Activated T-helper 1 cell treated with anti-CD3 and anti-CD28 coated beads, Interleukin-12 subunit alpha, Interleukin-12 subunit beta, Interleukin-2, Interleukin-4 antibody, amounts not matched to agents 30 ng/mL and 10 ng/mL and 1 ng/mL, durations not matched to agents 14 hours and 24 hours and 36 hours (primary cell): ENCODE measurements at places on chromosomes 12 and 14.

GRCh38 chr14:85316701-85317410 is 213.1 kb upstream of the FLRT2 start:
- H3K4me3 ChIP-seq: no peak overlapping the region
- H3K27me3 ChIP-seq: no peaks in the 10 kb centered on the region
- no peak overlapping the region for H3K27ac ChIP-seq
- H3K4me1 ChIP-seq: no peaks in the 10 kb centered on the region
- no peak for DNase-seq
- no peaks in the 10 kb centered on the region for H3K36me3 ChIP-seq

DNA sequence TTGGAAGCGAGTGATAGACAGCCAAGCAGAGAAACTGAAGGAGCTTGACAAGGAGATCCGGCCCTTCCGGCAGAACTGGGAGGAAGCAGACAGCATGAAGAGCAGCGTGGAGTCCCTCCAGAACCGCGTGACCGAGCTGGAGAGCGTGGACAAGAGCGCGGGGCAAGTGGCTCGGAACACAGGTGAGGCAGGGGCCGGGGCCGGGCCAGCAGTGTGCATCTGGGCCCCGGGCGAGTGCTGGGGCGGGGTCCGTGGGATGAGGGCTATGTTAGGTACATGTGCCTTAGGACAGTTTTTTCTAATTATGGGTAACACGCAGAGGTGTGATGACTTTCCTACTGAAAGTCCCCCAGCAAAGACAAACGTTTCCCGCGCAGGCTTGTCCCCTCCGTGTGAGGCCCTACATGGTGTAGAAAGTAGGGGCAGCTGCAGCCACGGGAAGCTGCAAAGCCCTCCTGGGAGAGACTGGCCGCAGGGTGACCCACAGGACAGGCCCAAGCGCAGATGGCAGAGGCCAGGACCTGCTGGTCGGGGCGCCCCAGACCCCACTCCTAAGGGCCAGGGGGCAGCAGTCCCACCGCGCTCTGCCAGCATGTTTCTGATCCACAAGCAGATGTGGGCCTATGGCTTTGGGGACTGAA is 19.1 kb upstream of the AMN start:
- H3K27ac ChIP-seq: peak overlapping the region; percentile 21
- H3K4me3 ChIP-seq: no peak overlapping the region
- no peaks in the 10 kb centered on the region for H3K27me3 ChIP-seq
- peaks cover 15% of the 10 kb centered on the region for H3K4me1 ChIP-seq

GRCh38 chr12:25694072-25694471 is 141.0 kb upstream of the LMNTD1 start:
- no peak for DNase-seq
- no peak overlapping the region for H3K27ac ChIP-seq
- H3K27me3 ChIP-seq: peaks cover 2% of the 10 kb centered on the region
- H3K4me1 ChIP-seq: no peaks in the 10 kb centered on the region
- H3K36me3 ChIP-seq: no peaks in the 10 kb centered on the region
- no peak overlapping the region for H3K4me3 ChIP-seq

DNA sequence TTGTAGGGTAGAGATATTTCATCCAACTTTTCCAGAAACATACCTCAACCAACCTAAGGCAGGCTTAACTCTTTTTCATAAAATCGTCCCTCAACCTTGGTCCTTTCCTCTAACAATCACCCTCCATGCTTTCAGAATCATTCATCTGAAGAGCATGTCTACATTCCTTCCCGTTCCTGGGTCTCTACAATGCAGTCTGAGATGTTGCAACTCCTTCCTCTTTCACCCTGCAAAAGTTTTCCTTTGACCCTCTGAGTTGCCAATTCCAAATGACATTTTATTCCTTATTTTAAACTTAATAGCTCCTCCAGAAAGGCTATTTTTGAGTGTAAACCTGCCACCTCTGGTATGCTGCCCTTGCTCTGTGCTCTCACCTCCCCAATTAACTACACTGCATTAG is 16.7 kb downstream of the SLC7A7 start:
- no peak for DNase-seq
- peaks cover 16% of the 10 kb centered on the region for H3K27me3 ChIP-seq
- no peak overlapping the region for H3K27ac ChIP-seq
- no peaks in the 10 kb centered on the region for H3K36me3 ChIP-seq
- no peaks in the 10 kb centered on the region for H3K4me1 ChIP-seq

GRCh38 chr12:13686260-13686659 is 295.1 kb downstream of the GRIN2B start:
- no peak for DNase-seq
- H3K36me3 ChIP-seq: no peaks in the 10 kb centered on the region
- H3K4me3 ChIP-seq: no peak overlapping the region
- peaks cover 8% of the 10 kb centered on the region for H3K27me3 ChIP-seq
- H3K27ac ChIP-seq: no peak overlapping the region
- H3K4me1 ChIP-seq: no peaks in the 10 kb centered on the region

DNA sequence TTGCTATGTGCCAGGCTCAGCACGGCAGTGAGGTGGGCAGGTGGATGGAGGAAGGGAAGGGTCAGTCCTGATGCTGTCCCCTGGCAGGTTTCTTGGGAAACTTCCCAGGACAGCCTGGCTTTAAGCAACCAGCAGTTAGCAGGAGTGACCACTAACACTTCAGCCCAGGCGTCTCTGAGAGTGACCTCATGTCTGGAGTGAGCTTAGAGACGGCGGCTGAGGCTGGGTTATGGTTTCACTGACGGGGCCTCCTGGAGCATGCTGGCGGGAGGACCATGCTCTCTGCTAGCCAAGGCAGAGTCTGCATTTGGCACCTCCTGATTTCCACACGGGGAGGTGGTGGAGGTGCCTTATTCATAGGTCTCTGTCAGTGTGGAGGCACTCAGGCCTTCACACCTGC is 2.5 kb downstream of the HHIPL1 start:
- H3K27ac ChIP-seq: no peak overlapping the region
- H3K4me3 ChIP-seq: no peak overlapping the region
- peaks cover 16% of the 10 kb centered on the region for H3K27me3 ChIP-seq
- no peaks in the 10 kb centered on the region for H3K4me1 ChIP-seq

- peak overlapping the region; percentile 9 for H3K27ac ChIP-seq
- H3K4me3 ChIP-seq: no peak overlapping the region
- no peaks in the 10 kb centered on the region for H3K36me3 ChIP-seq
Observed at GRCh38 chr12:52213564-52214420, 19.3 kb upstream of the KRT7 start.

- no peak overlapping the region for H3K27ac ChIP-seq
- no peaks in the 10 kb centered on the region for H3K27me3 ChIP-seq
- no peaks in the 10 kb centered on the region for H3K4me1 ChIP-seq
- no peak for DNase-seq
- H3K36me3 ChIP-seq: no peaks in the 10 kb centered on the region
- no peak overlapping the region for H3K4me3 ChIP-seq
Observed at GRCh38 chr12:105823810-105824209, 314.9 kb downstream of the NUAK1 start.

- no peak overlapping the region for H3K4me3 ChIP-seq
- no peaks in the 10 kb centered on the region for H3K27me3 ChIP-seq
- DNase-seq: no peak
- no peaks in the 10 kb centered on the region for H3K36me3 ChIP-seq
Observed at GRCh38 chr12:114384739-114385138, 21.2 kb downstream of the TBX5 start.

GRCh38 chr12:101915841-101916240 is 38.5 kb downstream of the DRAM1 start:
- no peak overlapping the region for H3K27ac ChIP-seq
- peaks cover 10% of the 10 kb centered on the region for H3K4me1 ChIP-seq
- peaks cover 2% of the 10 kb centered on the region for H3K36me3 ChIP-seq
- peaks cover 2% of the 10 kb centered on the region for H3K27me3 ChIP-seq
- no peak overlapping the region for H3K4me3 ChIP-seq

- DNase-seq: peak; percentile 13
- H3K27me3 ChIP-seq: peaks cover 20% of the 10 kb centered on the region
- H3K36me3 ChIP-seq: peaks cover 26% of the 10 kb centered on the region
- peak overlapping the region; percentile 91 for H3K4me3 ChIP-seq
Observed at GRCh38 chr12:123971770-123972456, 718 bp downstream of the CCDC92 start.

DNA sequence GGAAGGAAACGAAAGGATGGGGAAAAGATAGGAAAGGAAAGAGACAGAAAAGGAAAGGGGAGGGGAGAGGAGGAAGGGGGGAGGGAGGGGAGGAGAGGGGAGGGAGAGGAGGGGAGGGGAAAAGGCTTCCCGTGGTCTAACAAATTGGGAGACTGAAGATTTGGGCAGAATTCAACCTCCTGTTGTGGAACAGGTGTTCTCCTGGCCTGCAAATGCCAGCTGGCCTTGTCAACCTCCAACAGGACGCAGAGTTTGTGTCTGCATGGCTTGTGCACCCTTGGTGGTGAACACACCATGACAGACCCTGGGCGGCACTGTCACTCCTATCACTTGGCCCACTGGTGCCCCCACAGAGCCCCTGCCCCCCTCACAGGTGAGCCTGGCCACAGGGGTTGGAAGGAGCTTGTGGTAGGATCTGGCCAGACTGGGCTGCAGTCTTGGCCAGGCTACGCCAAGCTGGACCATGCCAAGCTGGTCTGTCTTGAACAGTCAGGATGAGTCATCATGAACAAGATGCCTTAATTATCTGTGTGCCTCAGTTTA is 321.6 kb downstream of the BCL11B start:
- no peak overlapping the region for H3K4me3 ChIP-seq
- H3K4me1 ChIP-seq: peaks cover 7% of the 10 kb centered on the region
- H3K36me3 ChIP-seq: no peaks in the 10 kb centered on the region
- no peak overlapping the region for H3K27ac ChIP-seq
- H3K27me3 ChIP-seq: peaks cover 2% of the 10 kb centered on the region
- no peak for DNase-seq

DNA sequence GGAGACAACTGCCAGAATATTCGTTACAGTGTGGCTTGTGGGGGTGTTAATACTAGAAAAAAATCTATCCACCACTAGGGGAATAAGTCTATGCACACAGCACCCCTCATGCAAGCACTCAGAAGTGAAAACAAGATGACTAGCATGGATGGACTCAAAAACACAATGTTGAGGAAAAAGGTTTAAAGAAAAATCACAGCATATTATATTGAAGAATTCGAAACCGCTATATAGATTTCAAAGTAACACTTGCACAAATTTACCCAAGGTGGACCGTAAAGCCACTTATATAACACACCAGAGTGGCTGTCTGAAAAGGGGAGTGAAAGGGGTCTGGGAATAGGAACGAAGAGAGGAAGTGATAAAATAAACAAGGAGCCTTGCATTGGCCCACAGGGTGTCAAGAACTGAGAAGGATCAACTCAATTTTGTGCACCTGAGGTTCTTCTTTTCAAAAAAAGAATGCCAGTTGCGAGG is 544 bp downstream of the ABCD4 start:
- peak overlapping the region; percentile 86 for H3K27ac ChIP-seq
- H3K4me3 ChIP-seq: peak overlapping the region; percentile 99

- H3K36me3 ChIP-seq: no peaks in the 10 kb centered on the region
- no peaks in the 10 kb centered on the region for H3K4me1 ChIP-seq
- H3K27ac ChIP-seq: no peak overlapping the region
Observed at GRCh38 chr12:70920891-70921290, 353 bp upstream of the PTPRR start.

DNA sequence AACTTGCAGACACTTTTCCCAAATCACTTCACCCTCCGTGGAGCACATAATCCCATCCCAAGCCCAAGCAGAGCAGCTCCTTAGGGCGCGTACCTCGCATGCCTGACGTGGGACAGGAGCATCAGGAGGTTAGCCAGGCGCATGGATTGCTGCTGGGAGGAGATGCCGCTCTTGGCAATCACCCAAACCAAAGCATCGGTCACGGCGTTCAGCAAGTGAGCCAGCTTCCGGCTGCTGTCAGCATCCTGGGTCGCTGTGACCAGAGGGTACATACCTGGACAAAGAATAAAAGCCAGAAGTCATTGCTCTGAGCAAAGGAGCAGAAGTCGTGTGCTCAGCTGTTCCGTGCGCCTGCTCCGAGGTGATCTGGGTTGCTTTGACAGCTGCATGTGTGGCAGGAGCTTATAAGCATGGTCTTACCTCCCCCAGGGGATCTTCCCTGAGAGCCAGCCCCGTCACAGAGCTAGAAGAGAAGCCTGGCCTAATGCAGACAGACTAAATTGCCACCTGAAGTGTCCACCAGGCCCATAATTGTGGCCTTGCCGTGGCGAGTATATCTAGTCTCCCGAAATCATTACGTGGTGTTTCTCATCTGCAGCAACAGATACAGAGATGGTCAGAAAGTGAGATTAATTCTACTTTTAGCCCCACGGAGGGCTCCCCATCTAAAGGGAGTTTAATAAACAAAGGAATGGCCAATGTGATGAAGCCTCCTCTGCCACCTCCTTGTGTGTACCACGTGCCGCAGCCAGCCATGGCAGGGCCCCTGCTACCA is 59.1 kb downstream of the ESR2 start:
- peaks cover 12% of the 10 kb centered on the region for H3K4me1 ChIP-seq
- no peak overlapping the region for H3K27ac ChIP-seq
- H3K4me3 ChIP-seq: no peak overlapping the region
- peaks cover 8% of the 10 kb centered on the region for H3K36me3 ChIP-seq

GRCh38 chr12:107311682-107312081 is 218.3 kb upstream of the CRY1 start:
- DNase-seq: no peak
- peaks cover 18% of the 10 kb centered on the region for H3K4me1 ChIP-seq
- no peak overlapping the region for H3K4me3 ChIP-seq
- peaks cover 34% of the 10 kb centered on the region for H3K27me3 ChIP-seq
- no peak overlapping the region for H3K27ac ChIP-seq
- no peaks in the 10 kb centered on the region for H3K36me3 ChIP-seq

GRCh38 chr14:64763801-64764621 is 59.8 kb downstream of the PLEKHG3 start:
- H3K4me1 ChIP-seq: peaks cover 57% of the 10 kb centered on the region
- H3K27me3 ChIP-seq: peaks cover 13% of the 10 kb centered on the region
- no peak overlapping the region for H3K27ac ChIP-seq
- peaks cover 2% of the 10 kb centered on the region for H3K36me3 ChIP-seq
- H3K4me3 ChIP-seq: no peak overlapping the region

DNA sequence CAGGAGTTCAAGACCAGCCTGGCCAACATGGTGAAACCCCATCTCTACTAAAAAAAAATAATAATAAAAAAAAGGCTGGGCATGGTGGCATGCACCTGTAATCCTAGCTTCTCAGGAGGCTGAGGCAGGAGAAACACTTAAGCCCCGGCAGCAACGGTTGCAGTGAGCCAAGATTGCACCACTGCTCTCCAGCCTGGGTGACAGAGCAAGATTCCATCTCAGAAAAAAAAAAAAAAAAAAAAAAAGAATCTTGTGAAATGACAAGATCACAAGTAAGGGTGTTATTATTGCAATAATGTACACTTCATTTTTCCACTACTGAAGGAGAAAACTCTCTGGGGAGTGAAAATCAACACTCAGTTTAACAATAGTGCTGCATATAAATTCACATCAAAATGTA is 8.8 kb upstream of the PTGR2 start:
- peaks cover 11% of the 10 kb centered on the region for H3K27me3 ChIP-seq
- H3K4me3 ChIP-seq: no peak overlapping the region

GRCh38 chr12:51424094-51424661 is 453 bp upstream of the SLC4A8 start:
- peaks cover 13% of the 10 kb centered on the region for H3K4me1 ChIP-seq
- peak overlapping the region; percentile 82 for H3K4me3 ChIP-seq
- H3K27ac ChIP-seq: no peak overlapping the region

DNA sequence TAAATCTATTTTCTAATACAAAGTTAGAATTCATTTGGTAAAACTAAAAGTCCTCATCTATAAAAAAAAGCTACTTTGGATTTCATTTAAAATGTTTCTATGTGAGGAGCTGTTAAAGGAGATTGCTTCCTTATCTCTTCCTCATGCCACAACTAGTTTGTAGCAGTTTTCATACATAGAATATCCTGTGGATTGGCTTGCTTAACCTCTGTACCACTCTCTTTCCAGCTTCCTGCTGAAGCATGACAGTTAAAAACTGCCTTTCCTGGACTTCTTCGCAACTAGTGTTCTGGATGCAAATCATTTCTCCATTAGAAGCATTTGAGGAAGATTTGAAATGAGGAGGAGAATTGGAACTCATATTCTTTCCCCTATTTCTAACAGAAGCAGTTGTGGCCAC is 49.6 kb downstream of the ST8SIA1 start:
- H3K4me3 ChIP-seq: no peak overlapping the region
- H3K27me3 ChIP-seq: peaks cover 6% of the 10 kb centered on the region
- H3K36me3 ChIP-seq: no peaks in the 10 kb centered on the region
- no peak overlapping the region for H3K27ac ChIP-seq
